Stimulated activated CD8-positive, alpha-beta memory T cell treated with anti-CD3 and anti-CD28 coated beads, Interleukin-7, amount 100 ng/mL, for 48 hours (primary cell): ENCODE measurements at places on chromosomes 11 and 22.

DNA sequence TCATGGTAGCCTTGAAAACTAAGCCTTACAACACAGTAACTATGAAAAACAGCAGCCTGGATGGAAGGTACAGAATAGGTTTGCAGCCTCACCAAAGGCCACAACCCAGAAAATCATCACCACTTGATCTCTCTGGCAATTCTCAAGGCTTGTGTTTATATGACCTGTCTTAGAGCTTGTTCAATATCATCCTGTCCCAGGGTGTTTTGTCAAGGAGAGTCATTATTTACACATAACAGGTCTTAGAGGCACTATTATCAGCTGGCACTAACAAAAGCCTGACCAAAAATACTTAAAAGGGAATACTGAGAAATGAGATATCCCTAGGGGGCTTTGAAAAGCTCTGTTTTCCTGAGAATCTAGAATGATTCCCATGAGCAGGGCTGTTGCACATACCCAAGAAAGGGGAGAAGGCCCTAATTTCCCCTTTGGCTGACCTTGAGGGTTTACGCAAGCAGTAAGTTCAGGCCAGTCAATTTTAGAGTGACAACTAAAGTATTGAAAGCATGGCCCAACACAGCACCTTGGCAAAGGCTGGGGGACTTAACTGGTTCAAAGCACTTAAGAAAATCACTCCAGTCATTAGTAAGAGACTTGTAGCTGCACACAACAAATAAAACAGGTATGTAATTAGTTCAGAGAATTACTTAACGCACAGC, 7.9 kb downstream of the SC5D start:
- no peak for DNase-seq

GRCh38 chr11:13759050-13759449, 90.6 kb downstream of the FAR1 start:
- DNase-seq = no peak

- DNase-seq = no peak
These were observed 56.3 kb upstream of the ZBTB44 start for GRCh38 chr11:130370845-130371590.

DNA sequence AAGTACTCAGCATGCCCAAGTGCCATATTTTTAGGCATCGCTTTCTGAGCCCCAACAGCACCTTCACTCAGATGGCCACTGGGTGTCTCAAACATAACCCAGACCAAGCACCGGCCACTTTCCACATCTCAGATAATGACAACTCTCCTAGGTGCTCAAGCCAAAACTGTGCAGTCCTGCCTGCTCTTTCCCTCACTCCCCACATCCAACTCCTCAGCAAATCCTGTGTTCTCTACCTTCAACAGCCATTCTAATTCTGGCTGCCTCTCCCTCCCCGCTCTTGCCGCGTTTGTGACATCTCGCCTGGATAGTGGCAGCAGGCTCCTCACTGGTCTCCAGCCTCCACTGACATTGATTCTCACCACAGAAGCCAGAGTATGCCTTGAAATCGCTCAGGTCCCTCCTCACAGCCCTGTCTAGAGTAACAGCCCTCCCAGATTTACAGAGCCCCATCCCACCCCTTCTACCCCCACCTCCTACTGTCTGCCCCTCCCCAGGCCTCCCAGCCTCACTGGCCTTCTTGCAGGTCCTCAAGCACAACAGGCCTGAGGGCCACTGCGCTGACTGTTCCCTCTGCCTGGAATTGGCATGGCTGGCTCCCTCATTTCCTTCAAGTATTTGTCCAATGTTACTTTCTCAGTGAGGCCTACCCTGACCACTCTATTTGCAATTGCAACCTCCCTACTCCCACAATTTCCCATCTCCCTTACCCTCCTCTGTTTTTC, 1.3 kb upstream of the PHETA2 start:
- no peak for DNase-seq

DNA sequence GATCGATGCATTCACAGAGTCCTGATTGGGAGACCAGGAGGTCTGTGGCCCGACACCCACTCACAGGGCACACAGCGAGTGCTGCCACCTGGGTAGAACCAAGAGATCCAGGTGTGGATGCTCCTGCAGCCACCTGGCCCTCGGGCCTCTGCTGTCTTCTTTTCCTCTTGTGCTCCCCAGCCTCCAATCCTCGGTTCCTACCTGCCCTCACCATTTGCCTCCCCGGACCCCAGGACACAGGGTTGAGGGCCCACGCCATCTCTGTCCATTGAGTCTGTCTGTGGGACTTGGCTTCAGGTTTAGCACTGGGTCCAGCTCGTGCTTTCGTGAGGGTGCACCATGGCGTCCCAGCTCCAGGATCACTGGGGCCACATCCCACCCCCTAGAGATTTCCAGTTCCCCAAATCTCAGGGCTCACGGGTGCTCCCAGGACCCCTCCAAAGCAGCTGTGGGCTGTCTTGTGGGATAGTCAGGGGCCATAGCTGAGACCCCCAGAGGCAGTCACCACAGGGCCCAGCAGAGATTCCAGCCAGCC, 591.1 kb downstream of the BRD1 start:
- no peak for DNase-seq

DNA sequence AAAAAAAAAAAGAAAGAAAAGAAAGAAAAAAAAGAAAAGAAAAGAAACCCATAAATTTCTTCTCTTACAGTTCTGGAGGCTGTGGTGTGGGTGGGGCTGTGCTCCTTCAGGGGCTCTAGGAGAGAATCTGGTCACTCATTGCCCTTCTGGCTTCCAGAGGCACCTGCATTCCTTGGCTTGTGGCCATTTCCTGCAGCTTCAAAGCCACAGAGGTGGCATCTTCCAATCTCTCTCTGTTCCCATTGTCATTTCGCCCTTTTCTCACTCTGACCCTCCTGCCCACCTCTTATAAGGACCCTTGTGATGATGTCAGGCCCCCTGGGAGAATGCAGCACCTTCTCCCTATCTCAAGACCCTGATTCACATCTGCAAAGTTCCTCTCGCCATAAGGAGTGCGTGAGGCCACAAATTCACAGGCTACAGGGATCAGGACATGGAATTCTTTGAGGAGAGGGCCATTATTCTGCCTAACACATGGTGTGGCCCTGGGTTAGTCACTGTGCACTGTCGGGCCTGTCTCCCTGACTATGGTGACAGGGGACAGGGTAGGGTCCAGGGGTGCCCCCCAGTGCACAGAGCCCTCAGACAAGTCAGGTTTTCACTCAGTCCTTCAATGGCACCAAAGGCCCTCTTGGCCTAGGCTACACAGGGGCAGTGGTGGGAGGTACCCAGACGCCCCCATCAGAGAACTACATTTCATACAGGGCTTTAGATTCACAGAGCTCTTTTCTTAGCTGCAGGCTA, 38.6 kb upstream of the PRR5 start:
- DNase-seq = no peak

DNA sequence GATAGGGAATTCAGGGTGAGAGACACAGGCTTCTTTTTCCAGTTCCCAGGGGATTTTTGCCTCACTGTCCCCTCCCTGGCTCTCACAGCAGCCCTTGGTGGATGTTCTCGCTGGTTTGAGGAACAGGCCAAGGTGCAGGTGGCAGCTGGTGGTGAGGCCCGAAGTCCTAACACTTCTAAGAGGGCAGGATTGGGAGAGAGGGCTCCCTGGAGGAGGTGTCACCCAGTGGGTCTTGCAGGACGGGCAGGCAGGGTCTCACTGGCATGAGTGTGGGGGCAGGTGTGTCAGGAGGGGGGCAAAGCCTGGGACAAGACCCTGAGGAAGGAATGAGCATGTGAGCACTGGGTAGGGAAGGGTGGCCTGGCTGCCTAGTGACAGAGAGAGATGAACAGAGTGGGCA, 9.2 kb downstream of the ADORA2A start:
- no peak for DNase-seq

- no peak for DNase-seq
These were observed 76.5 kb downstream of the PACSIN2 start for GRCh38 chr22:42938449-42938848.
